ENCODE measurements at places on chromosomes 2 and 18.

DNA sequence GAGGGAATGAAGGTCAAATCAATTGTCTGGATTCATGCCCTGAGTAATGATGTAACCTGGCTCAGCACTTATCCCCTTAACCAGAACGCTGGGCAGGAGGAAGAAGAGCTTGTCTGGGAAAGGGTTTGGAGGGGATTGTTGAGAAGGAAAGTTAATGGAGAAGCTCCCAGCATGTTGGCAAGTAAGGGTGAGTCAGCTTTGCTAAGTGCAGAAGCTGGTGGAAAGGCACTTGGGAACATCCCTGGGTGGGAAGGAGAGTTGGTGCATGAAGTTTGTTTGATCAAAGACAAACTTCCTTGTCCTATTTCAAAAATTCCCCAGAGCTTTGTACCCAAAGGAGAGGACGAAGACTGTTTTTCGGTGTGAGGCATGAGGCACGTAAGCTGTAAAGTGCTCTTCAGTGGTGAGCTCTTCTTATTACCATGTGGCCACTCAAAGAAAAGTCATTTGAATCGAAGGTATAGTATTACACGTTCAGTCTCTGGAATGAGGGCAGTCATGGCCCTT lies 17.6 kb upstream of the DAW1 start:
- no peak for DNase-seq

DNA sequence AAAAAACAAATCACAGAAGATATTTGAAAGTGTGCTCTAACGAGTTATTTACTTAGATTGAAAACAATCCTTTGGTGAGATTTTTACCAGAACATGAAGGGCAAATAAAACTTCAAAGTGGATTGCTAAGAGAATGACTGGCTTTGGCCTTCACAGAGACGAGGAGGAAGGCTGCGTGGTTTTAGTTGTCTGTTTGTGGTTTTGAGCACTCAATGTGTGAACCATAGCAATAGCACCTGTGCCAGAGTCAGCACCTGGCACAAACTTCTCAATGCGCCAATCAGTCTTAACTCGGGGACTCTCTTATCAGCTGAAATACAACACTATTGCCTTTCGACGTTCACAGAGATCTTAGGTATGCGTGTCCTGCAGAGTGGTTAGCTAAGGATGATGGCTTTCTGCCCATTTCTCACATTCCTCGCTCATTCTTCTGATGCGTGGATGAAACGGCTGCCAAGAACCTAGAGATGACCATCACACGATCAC lies 70.0 kb downstream of the MBP start:
- DNase-seq: no peak

DNA sequence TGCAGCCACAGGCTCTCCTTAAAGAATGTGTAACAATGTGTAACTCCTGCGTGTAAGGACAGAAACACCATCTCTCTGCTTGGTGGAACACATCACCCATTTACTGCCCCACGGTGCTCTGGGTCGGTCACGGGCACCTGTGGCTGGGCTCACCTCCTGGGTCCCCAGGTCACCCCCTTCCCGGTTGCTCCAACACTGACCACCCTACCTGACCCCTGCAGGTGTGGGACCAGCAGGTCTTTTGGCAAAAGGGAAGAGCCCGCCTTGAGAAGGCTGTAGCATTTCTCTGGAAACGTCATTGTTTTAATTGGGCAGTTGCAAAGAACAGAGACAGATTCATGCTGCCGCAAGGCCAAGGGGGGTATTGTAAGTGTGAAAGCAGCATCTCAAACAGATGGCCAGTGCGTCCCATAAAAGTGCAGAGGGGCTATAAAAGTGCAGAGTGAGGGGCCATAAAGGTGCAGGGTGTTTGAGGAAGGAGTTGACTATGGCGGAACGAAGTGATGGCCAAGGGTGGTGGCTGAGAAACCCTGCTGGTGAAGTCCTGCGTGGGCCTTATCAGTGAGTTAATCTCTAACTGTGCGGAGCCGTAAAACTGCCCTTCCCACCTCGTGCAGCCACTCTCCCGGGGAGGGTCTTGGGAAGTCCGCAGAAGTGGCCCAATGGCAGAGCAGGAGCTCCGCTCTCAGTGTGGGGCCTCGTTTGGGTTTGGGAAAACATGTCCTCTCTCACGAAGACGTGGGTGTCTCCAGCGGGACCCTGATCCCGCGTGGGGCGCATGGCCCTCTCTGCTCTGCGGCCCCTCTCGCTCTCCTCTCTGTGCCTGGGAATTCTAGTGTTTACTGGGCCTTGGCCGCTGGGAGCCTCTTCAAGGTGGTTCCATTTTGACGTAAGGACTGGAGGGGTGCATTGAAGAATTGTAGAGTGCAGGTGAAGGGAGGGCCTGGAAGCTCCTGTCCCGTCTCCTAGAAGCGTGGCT lies 13.7 kb upstream of the NEU4 start:
- DNase-seq: no peak

DNA sequence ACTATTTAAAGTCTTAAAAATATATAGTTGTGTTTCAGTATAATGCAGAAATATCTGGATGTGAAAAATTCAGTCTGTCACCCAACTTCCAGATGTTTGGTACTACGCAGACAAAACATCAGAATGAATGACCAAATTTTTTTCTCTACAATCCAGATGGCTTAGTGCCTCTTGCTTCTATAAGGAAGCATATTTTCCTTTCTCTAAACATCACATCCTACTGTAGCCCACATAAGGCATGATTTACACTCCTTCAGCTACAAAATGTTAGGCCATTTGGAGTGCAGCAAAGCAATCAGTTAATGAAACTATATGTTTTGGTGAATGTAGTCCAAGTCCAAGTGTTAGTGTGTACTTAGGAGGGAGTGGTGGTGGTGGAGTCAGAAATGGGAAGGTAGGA lies 162.9 kb upstream of the SIX2 start:
- no peak for DNase-seq

DNA sequence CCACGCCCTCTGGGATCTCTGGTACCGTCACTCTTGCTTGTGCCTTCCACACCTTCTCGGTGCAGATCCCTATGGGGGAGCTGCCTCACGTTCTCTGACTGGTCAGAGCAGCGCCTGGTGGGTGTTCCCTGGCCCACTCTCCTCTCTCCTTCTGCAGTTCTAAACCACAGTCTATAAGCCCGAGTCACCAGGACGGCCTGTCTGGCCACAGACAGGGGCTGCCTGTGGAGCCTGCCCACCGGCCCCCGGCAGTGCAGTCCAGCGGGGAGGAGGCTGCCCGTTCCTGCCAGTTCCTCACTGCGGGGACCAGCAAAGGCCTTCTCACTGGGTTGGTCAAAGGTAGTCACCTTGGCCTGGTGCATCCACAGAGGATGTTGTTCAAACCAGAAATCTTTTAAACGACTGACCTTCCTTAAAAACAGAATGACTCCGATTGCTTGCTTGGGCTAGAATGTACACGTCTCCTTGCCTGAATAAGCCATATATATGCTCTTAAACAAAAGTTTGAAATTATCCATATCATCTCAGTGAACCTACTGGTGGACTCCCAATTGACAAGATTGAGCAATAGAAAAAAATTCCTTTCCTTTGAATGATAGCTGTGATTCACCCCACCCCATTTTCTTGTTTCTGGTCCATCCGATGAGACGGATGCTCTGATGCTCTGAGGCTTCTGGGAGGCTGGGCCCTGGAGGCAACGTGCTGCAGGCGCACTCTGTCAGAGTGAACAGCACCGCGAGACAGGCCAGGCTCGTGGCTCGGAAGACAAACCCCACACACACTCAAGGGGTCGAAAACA lies 61.2 kb downstream of the RALBP1 start:
- DNase-seq: no peak

DNA sequence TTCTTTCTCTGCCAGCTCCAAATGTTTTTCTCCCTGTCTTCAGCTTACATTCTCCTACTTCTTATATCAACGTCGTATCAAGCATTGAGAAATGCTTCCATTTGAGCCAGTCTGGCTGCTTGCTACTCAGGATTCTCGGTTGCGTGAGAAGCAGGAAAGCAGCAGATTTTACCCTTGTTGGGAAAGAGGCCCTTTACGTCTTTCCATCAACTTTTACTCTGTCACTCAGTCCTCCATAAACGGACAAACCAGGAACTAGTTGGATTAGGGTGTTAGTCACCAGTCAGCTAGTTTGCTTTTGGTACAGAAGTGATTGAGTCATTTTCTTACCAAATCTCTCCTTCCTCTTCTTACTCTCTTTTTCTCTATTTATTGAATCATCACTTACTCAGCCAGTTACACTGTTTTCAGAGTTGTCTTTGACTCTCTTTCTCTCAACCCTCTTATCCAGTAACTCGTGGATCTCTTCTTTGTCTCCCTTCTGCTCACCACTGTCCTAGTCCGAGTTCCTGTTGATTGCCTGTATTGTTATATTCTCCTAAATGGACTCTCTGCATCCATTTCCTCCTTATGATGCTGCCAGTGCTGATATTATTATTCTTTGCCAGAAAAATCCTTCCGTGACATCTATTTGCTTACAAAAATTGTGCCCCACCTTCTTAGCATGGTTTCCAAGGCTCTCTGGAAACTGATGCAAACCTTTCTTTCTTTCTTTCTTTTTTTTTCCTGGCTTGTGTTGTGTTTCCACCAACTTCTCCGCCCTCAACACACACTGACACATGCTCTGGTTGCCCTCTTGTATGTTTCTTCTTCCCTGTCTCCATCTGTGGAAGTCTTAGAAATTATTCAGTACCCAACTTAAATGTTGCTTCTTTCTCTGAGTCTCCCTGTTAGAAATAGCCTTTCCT lies 61.5 kb downstream of the VRK2 start:
- no peak for DNase-seq

DNA sequence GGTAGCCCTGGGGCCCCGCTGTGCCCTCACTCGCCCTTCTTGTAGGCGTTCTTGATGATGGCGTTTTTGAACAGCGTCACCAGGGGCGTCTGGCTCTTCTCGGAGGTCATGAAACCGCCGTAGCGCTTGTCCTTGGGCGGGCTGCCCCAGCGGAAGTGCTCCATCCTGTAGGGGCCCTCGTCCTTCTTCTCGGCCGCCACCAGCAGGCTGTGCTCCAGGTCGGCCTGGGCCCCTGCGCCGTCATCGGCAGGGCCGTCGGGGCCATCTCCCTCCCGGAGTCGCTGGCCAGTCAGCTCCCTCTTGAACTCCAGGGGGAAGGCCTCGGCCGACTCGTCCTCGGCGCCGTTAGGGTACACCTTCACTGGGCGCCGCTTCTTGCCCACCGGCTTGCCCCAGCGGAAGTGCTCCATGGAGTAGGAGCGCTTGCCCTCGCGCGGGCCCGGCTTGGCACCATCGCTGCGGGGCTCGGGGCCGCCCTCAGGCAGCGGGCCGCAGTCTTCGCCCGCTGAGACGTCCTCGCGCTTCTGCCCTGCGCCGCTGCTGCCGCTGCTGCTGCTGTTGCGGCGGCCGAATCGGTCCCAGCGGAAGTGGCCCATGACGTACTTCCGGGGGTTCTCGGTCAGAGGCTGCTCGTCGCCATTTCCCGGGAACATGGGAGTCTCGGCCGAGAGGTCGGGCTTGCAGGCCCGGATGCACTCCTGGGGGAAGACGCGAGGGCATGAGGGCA lies 7.2 kb downstream of the POMC start:
- peak; percentile 30 for DNase-seq

GRCh38 chr2:57080035-57080434 lies 896.2 kb downstream of the CCDC85A start:
- DNase-seq: no peak

DNA sequence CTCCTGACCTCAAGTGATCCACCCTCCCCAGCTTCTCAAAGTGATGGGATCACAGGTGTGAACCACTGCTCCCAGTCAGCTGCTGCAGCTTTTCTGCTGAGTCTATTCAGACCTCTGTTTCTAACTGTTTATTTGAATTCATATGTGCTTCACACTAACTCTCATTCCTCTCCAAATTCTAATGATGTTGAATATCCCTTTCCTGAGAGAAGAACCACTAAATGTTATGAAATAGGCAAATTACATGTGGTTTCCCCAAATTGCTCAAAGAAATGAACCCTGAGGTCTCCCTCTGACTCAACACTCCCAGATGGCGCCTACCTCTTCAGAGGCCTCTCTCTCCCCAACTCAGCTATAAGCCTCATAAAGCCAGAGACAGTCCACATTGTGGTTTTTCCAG lies 98.6 kb downstream of the IRS1 start:
- DNase-seq: no peak

- DNase-seq: peak; percentile 61
Observed at GRCh38 chr2:153196378-153197058, 282.0 kb downstream of the RPRM start.

DNA sequence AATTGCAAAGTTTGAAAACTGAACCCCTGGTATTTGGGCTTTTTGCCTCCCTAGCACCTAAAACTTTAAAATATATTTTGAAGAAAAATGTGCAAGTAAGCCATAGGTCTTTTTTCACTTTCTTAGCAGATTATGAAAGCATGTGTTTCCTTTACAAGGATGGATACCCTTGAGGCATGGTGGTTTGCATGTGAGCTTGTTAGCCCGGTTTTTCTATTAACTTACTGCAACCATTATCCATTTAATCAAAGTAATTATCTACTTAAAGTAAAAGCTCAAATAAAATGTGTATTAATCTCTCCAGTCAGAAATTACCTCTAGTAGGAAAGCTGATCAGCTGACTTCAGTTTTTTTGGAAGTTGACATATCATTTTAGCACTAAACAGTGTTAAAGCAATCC lies 140.6 kb downstream of the EML6 start:
- no peak for DNase-seq

DNA sequence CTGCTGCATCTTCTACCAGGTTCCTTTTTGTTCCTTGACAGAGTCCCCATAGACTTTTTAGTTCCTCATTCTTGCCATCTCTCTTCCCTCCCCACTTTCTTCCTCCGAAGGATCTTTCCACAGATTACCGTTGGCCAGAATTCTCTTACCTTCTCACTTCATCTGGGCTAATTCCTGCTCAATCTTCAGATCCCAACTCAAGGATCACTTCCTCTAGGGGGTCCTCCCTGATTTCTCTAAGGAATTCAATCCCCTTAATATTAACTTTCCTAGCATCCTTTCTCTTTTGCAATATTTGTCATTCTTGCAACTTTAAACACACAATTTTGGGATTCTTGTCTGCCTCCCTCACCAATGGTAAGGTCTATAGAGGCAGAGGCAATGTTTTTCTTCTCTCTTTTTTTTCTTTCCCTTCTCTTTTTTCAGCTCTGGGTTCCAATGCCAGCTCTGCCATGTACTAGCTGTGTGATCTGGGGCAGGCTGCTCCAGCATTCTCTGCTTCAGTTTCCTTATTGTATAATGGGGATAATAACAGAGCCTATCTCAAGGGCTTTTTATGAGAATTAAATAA lies 5.4 kb upstream of the KCNE4 start:
- no peak for DNase-seq

DNA sequence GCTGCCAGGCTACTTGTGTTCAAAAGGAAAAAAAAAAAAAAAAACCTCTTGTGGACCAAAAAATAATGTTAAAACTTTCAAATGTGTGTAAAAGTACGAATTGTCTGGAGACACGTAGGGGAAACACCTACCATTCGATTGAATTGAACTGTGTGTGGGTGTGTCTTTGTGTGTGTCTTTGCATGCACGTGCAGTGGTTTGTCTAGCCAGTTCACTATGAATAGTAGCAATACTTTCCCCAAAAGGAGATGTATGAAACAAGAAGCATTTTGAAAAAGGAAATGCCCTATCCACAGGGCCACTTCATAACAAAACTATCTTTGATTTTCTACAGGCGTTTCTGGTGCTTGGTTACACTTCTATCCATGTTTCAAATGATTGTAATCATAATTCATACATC lies 186.8 kb downstream of the RPRM start:
- no peak for DNase-seq
